ENCODE measurements at places on chromosomes 3 and 15. TPM values are rescaled to one million over a fixed set of nuclear protein-coding genes. Genes with fewer than 3 reads are reported as not detected.

Gene GOLGA8S
- total RNA-seq, result 0.09 TPM

Gene MBD4
- 86.1 TPM for total RNA-seq

Gene KLHDC8B
- total RNA-seq, result 0.91 TPM

Gene RYK
- total RNA-seq, result 25.5 TPM

Gene HTR3E
- total RNA-seq, result not detected

Gene GP9
- total RNA-seq, result not detected

Gene PLA1A
- not detected for total RNA-seq

Gene WNT7A
- total RNA-seq, result not detected

Gene BUB1B
- total RNA-seq, result 162 TPM

Gene ZNF654
- 13.3 TPM for total RNA-seq

Gene KNG1
- total RNA-seq, result not detected

Gene LRRC3B
- total RNA-seq, result not detected

Gene ITGA11
- not detected for total RNA-seq

Gene CYP1A2
- total RNA-seq, result not detected

Gene APOD
- total RNA-seq, result not detected

Gene TAGLN3
- not detected for total RNA-seq

Gene RARB
- total RNA-seq, result not detected

Gene CLDND1
- 80.4 TPM for total RNA-seq

Gene CAMKV
- 0.37 TPM for total RNA-seq

Gene AGBL1
- not detected for total RNA-seq

Gene ALG1L2
- 2.8 TPM for total RNA-seq

Gene CCDC39
- total RNA-seq, result not detected

Gene HERC2
- total RNA-seq, result 94.0 TPM

Gene TMEM108
- total RNA-seq, result not detected

Gene CMTM8
- total RNA-seq, result 2.7 TPM

Gene ZNF660
- not detected for total RNA-seq
